ENCODE measurements at places on chromosomes 4 and X.

DNA sequence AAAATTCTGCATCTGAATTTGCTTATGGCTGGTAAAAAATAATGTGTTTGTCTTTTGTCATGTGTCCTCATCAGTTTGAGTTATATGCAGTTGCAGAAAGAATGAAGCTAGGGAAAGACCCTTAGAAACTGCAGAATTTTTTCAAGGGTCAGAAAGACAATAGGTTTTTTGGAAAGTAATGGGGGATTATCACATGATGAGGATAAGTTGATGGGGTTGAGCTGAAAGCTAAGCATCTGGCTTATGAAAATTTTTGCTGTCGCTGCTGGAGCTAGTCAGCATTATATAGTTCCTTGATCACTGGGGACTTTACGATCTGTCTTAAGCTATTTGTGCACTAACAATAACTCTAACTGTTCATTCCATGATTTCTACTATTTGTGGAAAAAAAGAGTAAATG lies 331.7 kb downstream of the PPARGC1A start:
- no peak for DNase-seq

- no peak for DNase-seq
Observed at GRCh38 chr4:612052-612748, 13.2 kb upstream of the PDE6B start.

GRCh38 chr4:103075894-103076746 lies 441 bp downstream of the SLC9B2 start:
- DNase-seq: peak; percentile 88

DNA sequence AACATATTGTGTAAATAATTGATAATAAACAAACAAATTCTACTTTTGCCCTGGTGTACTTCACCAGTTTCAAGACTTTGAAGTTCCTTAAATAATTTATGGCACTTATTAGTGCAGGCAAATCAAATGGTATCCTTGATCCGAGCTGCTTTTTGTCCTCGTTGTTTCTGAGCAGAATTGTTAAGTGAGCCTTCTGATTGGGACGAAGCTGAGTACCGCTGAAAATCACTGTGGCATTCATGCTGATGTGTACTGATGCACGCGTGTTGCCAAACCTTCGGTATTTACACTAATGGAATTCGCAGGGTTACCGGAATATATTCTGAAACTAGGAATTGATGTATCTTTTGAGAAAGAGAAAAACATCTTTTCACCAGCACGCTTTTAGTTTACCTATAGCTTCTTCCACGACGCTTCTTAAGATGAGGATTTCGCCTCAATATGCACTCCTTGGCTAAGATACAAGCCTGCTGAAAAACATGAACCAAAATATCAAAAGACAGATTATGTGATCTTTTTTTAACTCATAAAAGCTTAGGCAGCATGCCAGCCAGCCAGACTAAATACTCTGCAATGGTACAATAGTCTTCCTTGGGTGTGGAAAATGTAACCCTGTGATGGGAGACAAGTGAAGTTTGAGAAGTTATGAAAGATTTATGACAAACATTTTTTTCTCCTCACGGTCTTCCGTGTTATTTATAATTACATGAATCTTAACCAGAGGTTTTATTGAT lies 48.9 kb upstream of the TENM3 start:
- no peak for DNase-seq

- DNase-seq: no peak
Observed at GRCh38 chr4:40733752-40734151, 16.0 kb upstream of the NSUN7 start.

DNA sequence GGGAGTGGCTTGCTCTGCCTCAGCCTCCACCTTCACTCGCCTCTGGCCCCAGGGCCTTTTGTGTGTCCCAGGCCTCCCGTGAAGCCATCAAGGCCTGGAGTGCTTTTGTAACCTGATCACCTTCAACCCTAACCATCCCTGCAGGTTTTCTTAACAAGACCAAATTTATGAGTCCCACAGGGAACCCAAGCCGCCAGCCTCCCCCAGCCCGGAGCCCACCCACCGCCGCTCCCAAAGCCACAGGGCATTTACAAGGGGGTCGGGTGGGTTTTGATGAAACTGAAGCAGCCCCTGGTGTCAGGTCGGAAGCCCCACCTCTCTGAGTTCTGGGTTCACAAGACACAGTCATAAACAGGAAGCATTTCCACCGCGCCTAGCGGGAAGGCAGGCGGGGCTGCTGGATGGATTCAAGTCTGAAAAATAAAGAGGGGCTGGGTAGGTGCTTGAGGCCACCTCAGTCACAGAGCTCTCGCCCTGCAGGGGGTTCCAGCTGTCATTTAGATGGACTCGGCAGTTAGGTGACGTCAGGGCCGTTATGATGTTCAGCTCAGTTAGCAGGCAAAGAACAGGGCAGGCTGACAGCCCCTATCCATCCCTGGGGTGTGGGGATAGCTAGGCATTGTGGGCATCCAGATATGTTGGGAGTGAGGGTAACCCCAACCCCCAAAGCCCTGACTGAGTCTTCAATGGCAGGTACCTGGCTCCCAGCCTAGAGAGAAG lies 128.5 kb downstream of the BCOR start:
- no peak for DNase-seq

GRCh38 chrX:120402369-120402768 lies 40.5 kb downstream of the ATP1B4 start:
- no peak for DNase-seq

DNA sequence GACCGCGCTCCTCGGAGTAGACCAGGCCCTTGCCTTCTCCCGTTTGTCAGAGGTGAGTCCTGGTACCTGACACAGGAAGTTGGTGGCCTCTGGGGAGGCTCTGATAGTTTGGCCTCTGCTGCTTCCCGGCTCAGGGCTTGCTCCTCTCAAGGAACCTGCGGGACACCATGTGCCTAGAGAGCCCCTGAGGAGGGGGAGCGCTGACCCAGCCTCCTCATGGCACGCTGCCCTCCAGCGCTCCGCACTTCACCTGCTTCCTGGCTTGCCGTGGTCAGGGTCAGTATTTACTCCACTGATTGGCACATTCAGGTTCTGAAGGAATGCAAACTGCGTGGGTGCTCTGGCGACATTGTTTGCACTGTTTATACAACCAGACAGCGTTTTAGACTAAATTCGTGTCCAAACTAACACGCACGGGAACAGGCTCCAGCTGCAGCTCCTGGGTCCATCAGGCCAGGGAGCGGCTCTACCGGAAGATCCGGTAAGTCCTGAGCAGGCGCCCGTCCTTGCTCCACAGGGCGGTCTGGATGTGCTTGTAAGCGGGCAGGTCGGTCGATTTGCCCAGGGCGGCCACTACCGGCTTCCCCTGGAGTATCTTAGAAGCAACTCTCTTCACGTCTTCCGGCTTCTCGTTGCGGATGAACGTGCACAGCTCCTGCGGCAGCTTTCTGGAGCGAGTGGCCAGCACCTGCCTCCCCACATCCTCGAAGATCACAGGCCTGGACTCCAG lies 121.6 kb upstream of the GRID2 start:
- no peak for DNase-seq

DNA sequence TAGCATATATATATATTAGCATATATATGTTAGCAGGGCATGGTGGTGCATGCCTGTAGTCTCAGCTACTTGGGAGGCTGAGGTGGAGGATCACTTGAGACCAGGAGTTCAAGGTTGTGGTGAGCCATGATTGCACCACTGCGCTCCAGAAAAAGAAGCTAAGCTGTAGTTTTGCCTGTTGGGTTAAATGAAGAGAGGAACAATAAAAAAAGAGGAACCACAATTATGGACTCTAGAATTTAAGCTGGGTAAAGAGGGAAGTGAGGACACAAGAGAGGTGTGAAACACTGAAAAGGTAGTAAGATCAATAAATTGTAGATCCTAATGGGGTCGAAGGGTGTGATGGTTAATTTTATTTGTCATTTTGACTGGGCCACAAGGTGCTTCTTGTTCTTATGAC lies 40.5 kb upstream of the HSD17B10 start:
- DNase-seq: no peak

DNA sequence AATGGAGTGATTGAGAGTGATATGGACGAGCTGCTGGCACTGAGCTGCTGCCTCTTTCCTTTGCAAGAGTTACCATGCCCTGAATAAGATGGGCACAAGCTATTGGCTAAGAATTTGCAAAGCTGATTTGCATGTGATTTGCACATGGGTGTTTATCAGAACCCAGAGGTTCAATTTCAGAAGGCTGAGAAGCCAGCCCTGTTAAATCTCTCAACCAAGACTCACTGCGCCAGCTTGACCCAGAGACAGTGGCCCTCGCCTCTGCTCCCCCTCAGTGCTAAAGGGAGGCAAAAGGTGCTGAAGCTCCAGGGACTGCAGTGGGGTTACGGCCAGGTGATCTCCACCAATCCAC lies 701 bp downstream of the ARHGAP4 start:
- DNase-seq: no peak

All from stimulated activated naive CD4-positive, alpha-beta T cell (primary cell).